ENCODE measurements at places on chromosomes 13 and 19.
A peak's percentile ranks its signal among the peaks of the same experiment; 100 is the strongest.

DNA sequence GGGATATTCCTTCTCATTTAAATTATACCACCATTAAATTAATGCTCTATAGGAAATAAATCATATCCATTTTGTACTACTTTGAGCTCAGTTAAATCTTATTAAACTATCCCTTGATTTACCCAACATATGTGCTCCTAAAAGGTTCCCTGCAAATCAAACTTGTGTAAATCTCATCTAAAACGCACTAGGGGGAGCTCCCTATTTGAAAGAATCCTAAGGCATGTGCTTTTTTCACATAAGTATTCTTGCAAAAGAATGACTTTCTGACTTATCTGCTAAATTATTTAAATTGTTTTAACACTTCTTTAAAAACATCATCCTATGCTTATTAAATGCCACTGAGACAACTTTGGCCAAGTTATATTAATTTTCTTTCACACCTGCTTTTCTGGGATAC, 7.9 kb downstream of the INTS6 start:
- DNase-seq = peak; percentile 64

DNA sequence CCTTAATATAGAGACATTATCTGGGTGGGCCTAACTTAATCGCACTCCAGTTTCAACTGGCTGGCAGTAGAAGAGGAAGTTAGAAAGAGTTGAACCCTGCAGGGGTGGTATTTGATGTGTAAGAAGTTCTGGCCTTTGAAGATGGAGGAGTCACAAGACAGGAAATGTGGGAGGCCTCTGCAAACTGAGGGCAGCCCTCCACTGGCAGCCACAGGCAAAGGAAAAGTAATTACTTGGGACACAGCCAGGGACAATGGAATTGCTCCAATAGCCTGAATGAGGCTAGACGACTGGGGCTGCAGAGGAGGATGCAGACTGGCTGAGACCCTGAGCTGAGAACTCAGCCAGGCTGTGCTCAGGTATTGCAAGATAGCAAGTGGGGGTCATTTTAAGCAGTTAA, 703.3 kb upstream of the ARGLU1 start:
- no peak for DNase-seq

GRCh38 chr19:49398001-49398615, 10.1 kb downstream of the KASH5 start:
- DNase-seq = no peak

DNA sequence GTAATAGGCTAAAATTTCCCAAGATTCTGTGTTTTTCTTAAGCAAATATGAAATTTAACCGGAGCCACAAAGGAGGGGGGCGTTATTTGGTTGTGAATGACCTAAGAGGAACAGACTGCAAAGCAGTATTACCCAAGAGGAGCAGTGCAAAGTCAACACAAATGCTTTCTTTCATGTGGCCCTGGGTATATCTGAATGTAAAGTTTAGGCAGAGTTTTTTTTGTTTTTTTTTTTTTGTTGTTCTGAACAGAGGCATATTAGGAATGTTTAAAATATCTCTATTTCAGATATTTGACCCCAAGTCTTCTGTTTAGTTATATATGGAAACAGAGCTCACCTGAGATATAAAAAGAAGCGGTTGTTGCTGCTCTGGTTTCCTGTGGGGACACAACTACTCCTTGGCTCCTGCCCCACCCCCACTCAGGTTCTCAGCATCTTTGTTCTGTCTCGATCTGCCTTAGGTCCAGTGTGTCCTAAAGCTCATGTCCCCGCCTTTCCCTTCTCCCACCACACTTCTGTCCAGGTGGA, 220.7 kb downstream of the RFC3 start:
- DNase-seq = no peak

GRCh38 chr19:42282819-42283187, 13.8 kb downstream of the CIC start:
- no peak for DNase-seq

DNA sequence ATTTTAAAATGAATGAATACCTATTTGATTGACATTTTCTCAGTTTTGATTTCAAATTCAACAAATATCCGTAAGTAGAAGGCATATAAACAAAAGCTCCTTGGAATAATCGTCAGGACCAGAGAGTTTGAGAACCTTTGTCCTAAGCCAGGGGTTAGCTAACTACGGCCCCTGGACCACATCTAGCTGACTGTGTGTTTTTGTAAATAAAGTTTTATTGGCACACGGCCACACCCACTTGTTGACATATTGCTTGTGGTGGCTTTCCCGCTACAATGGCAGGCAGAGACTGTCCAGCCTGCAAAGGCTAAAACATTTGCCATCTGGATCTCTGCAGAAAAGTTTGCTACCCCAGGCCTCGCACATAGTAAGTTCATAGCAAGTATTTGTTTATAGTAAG, 83.4 kb downstream of the GNG7 start:
- no peak for DNase-seq
